Endodermal cell (in vitro differentiated cells): ENCODE measurements at places on chromosomes 3 and 15. TPM values are rescaled to one million over a fixed set of nuclear protein-coding genes. Genes with fewer than 3 reads are reported as not detected.

DNA sequence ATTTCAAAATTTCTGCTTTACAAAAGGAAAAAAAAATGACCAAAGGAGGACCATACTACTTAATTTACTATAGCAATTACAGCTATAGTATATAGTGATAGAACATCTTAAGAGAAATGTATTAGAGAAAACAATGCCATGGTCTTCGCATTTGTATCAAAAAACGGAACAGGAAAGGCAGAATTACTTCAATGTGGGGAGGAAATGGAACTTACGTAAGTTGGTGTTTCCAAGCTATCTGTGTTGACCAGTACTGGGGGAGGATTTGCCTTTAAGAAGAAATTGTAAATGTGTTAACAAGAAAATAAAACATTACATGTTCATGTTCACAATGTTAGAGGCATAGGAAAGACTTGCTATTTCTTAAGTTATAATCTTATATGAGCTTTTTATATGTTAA lies 119.9 kb upstream of the MELTF start:
- no peak for DNase-seq
- H3K27me3 ChIP-seq = no peaks in the 10 kb centered on the region
- H3K4me1 ChIP-seq = no peaks in the 10 kb centered on the region
- peaks cover 11% of the 10 kb centered on the region for H3K36me3 ChIP-seq

DNA sequence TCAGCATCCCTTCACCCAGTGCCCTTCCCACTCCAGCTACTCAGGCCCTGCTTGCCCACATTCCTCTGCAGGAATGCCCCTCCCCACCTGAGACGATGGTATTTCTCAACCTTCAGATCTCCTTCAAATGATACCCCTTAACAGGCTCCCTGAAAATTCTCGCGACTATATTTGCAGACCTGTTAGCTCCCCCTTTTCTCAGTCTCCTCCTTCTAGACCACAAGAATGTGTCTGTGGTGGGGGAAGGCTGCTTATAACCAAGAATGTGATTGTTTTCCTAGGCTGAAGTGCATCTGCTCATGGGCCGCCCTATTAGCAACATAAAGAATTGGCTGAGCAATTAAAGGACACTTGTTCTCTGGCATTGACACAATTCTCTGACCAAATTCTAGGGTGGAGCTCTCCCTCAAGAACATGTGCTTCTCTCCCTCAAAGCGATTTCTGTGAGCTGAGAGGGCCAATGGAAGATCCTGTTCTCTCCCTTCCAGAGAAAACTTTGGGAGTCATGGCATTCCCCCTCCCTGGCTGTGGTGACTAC lies 19.1 kb upstream of the LIMD1 start:
- H3K4me3 ChIP-seq = no peak overlapping the region
- no peak overlapping the region for H3K27ac ChIP-seq
- peak; percentile 65 for DNase-seq
- peaks cover 18% of the 10 kb centered on the region for H3K4me1 ChIP-seq
- no peaks in the 10 kb centered on the region for H3K27me3 ChIP-seq

DNA sequence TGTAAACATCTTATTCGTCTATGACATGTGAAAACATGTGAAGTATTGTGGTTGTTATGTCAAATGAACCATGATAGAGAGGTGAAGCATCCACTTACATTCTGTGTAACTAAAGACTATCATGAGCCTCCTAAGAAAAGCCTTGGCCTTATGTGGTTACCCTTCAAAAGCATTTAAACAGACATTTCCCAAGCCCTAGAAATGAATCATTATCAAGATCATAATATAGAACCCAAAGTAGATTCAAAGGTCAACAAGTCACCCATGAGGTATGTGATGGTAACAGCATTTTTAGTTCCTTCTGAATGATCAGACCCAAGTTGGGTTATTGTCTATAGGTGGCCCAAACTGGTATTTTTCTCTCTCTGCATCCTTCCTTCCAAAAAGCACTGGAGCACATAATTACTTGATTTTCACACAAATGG lies 408.0 kb downstream of the TBL1XR1 start:
- H3K27ac ChIP-seq = no peak overlapping the region
- no peaks in the 10 kb centered on the region for H3K27me3 ChIP-seq
- no peaks in the 10 kb centered on the region for H3K36me3 ChIP-seq
- H3K4me3 ChIP-seq = no peak overlapping the region
- DNase-seq = no peak

- no peaks in the 10 kb centered on the region for H3K4me1 ChIP-seq
These were observed 990 bp upstream of the ZNF148 start for GRCh38 chr3:125375950-125376679.

DNA sequence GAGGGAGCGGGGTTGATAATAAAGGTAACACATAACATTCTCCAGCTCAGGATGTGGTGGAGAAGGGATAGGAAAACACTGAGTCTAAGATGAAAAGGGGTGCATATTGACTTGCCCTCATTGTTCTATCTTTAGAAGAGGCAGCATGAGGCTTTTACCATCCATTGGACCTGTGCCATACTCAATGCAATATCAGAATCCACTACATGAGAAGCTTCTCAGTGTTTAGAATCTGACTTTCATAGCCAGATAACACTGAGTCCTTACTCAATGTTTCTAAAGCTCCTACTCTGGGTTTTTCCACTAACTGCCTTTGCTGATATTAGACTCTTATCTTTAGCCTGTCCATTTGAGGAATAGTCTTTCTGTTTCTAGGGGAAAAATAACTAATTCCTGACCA lies 24.3 kb upstream of the GADL1 start:
- H3K36me3 ChIP-seq = no peaks in the 10 kb centered on the region
- H3K4me1 ChIP-seq = no peaks in the 10 kb centered on the region
- H3K27me3 ChIP-seq = no peaks in the 10 kb centered on the region
- H3K4me3 ChIP-seq = no peak overlapping the region
- no peak for DNase-seq

GRCh38 chr3:48400824-48401433 lies 28.9 kb downstream of the FBXW12 start:
- H3K27ac ChIP-seq = no peak overlapping the region
- no peaks in the 10 kb centered on the region for H3K4me1 ChIP-seq
- DNase-seq = peak; percentile 82

Gene FAM240A
- total RNA-seq = not detected in 2 replicates

Gene PCNP
- total RNA-seq = 192 and 216 TPM in 2 replicates

Gene SCAMP2
- 50.5 and 50.9 TPM in 2 replicates for total RNA-seq

Gene ADGRG7
- 0.63 and 0.70 TPM in 2 replicates for total RNA-seq
